GF-D8 (cell line): ENCODE measurements at places on chromosomes 6 and 20.

- DNase-seq: no peak
These were observed 119.2 kb upstream of the SASH1 start for GRCh38 chr6:148223424-148223842.

- DNase-seq: no peak
These were observed 76.7 kb downstream of the CEP162 start for GRCh38 chr6:84150705-84151104.

- DNase-seq: no peak
These were observed 17.6 kb downstream of the NTSR1 start for GRCh38 chr20:62726276-62726675.

- DNase-seq: no peak
These were observed 41.9 kb upstream of the PLN start for GRCh38 chr6:118506071-118506638.

DNA sequence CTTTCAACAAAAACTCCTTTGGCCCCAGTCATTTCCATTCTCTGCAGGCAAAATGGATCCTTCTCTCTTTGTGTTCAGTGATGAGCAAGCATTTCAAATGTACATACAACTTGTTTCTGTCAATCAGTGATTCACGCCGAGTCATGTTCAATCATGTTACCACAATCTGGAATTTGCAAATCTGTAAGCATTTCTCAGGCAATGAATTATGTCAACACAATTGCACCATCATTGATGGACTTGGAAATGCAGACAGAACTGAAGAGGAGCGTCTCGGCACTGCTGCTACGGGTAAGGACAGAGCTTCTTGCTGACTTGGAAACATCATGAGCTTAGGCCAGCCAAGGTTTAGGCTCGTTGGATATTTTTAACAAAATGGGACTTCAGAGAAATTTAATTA lies 132.8 kb upstream of the AGPAT4 start:
- no peak for DNase-seq

- DNase-seq: no peak
These were observed 61.5 kb downstream of the JPH2 start for GRCh38 chr20:44125332-44126127.

GRCh38 chr6:156683821-156684220 lies 93.4 kb upstream of the ARID1B start:
- DNase-seq: no peak

GRCh38 chr6:157881342-157881741 lies 58.3 kb downstream of the SNX9 start:
- DNase-seq: no peak

DNA sequence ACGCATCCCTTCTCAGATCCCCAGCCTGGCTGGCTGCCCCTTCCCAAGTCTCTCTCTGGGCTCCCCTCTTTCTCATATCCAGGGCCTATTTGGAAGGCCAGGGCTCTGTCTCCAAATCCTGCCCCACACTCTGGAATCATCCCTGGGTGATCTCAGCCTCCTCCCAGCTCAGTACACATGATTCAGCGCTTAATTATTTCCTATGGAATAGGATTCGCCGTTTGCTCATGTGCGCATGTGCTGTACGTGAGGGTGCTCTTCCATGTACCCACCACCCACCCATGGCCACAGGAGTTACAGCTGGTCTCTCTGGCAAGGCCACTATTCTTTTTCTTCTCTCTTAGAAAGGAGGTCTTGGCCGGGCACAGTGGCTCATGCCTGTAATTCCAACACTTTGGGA lies 81.7 kb upstream of the FOXP4 start:
- no peak for DNase-seq

GRCh38 chr6:21971541-21971940 lies 325.3 kb downstream of the PRL start:
- no peak for DNase-seq

DNA sequence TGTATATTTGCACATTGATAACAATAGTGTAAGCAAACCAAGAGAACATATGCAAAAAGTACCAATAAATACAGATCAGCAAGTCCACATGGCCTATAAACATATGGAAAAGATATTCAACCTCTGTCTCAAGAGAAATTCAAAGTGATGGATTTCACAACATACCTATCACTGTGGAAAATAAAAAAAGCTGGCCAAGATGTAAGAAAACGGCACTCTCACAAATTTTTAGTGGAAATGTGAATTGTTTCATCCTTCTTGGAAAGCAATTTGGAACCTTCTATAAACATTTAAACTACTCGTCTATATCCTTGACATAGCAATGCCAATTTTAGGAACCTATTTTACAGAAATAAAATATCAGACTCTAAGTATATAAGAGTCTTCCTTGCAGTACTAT lies 559.8 kb downstream of the QKI start:
- no peak for DNase-seq

- DNase-seq: no peak
These were observed 36.6 kb downstream of the MOCS1 start for GRCh38 chr6:39897698-39898097.
